ENCODE measurements at places on chromosomes 1 and 21. TPM values are rescaled to one million over a fixed set of nuclear protein-coding genes. Genes with fewer than 3 reads are reported as not detected.

The FCRL5 gene
- 0.17 TPM for total RNA-seq

The MFAP2 gene
- total RNA-seq: 4.2 TPM

The AGT gene
- total RNA-seq: 54.9 TPM

The GLRX2 gene
- 37.0 TPM for total RNA-seq

The KIF17 gene
- 3.5 TPM for total RNA-seq

The CNKSR1 gene
- 1.7 TPM for total RNA-seq

- DNase-seq: no peak
Observed at GRCh38 chr1:226487921-226488320, 60.6 kb upstream of the STUM start.

DNA sequence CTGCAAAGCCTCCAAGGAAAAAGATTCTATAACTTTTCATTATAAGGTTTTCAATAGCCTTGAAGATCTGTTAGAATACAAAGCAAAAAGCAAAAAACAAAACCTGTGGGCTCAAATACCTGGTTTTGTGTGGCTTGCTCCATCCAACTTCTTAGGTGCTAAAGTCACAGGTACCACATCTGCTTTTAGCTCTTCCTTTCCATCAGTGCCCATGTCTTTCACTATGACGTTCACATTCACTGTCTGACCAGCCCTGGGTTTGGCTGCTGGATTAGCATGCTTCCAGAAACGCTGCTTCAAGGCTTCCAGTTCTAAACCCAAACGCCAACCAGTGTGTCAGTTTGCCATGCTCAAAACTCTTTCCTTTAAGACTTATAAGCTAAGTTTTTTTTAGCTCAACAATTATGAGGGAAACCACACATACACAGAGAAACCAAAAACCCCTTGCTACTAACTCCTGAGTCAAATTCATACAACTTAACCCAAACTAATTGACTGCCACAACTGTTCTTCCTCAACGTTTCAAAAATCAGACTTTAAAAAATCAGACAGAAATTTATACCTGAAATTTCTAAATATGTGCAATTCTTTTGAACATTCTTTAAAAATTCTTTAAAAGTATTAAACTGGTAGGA is 16.0 kb downstream of the CLSPN start:
- no peak for DNase-seq

GRCh38 chr1:179038528-179039281 is 13.0 kb downstream of the FAM20B start:
- DNase-seq: no peak

Measured in left ventricle myocardium superior (tissue), 1 donor.